Caco-2 (cell line): ENCODE measurements at places on chromosomes 7 and 10. TPM values are rescaled to one million over a fixed set of nuclear protein-coding genes. Genes with fewer than 3 reads are reported as not detected.

GRCh38 chr10:90709727-90710126 lies 148.1 kb downstream of the HTR7 start:
- H3K4me3 ChIP-seq: no peak overlapping the region
- H3K27ac ChIP-seq: no peak overlapping the region
- no peaks in the 10 kb centered on the region for H3K36me3 ChIP-seq
- DNase-seq: no peak
- H3K27me3 ChIP-seq: no peaks in the 10 kb centered on the region; the same call in 1 of the 2 replicates

DNA sequence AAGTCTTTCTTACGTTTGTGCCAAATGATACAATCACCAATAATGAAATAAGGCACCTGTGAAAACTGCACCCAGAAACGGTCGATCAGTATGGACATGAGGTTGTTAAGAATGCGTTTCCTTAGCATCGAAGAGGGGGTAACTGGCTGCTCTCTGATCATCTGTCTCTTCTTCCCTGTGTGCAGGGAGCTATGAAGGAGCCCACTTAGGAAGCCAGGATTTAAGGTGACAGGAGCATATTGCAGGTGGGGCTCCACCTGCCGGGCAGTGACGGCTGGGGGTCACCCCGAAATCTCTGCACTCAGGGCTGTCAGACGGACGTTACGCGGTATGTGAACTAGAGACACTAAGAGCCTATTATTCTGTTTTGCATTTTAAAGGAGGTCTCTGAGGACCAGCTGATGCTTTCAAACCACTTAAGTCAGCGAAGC lies 64.5 kb downstream of the CARD11 start:
- H3K36me3 ChIP-seq: no peaks in the 10 kb centered on the region
- no peaks in the 10 kb centered on the region for H3K4me1 ChIP-seq

DNA sequence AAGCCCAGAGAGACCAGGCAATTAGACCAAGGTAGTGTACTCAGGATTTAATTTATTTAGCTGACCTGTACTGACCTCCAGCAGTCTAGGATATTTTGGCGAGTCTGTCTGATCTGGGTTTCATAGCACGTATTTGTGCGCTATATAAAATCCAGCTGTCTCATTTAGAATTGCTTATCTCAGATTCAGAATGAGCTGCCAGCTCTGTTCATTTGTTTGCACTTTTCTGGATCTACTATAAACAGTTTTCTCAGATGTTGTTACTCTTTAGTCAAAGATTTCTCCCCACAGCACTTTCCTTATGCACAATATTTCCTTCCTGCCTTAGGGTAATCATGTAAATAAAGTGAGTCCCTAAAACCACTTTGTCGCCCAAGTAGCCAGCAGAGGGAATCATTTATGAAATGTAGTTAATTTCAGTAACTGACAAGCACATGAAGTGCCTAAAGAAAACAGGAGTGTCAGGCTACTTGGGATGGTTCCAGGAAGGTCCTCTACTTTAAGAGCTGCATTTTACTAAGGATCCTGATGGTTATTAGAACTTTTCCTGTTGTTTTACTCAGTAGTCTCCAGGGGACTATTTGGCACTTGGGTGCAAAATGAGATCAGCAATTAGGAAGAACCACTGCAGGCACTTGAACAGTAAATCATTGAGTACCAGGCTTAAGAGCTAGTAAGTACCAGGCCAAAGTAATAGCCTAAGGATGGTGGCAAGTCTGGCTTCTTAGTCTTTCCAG lies 226.4 kb downstream of the TWIST1 start:
- H3K36me3 ChIP-seq: no peaks in the 10 kb centered on the region
- H3K27ac ChIP-seq: no peak overlapping the region
- H3K4me1 ChIP-seq: no peaks in the 10 kb centered on the region
- H3K4me3 ChIP-seq: no peak overlapping the region

GRCh38 chr7:83410989-83411591 lies 237.8 kb downstream of the SEMA3E start:
- H3K4me1 ChIP-seq: no peaks in the 10 kb centered on the region
- no peak overlapping the region for H3K27ac ChIP-seq
- DNase-seq: no peak
- H3K36me3 ChIP-seq: no peaks in the 10 kb centered on the region

DNA sequence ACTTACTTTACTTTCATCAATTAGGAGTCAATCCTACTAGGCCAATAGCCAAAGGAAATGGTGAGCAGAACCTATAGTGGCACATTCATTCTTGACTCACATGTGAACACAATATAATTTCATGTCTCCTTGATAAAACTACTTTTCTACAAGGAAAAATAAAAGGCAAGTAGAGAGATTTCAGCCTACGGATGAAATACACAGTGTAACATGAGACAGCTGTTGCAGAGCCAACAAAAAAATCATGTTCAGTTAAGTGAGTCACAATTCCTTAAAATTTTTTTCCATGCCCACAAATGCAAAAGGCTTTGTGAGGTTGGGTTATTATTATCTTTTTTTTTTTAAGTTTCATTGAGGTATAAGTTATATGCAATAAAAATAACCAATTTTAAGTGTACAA lies 54.8 kb downstream of the GPR141 start:
- H3K36me3 ChIP-seq: no peaks in the 10 kb centered on the region
- no peaks in the 10 kb centered on the region for H3K27me3 ChIP-seq
- H3K27ac ChIP-seq: no peak overlapping the region
- no peaks in the 10 kb centered on the region for H3K4me1 ChIP-seq
- no peak overlapping the region for H3K4me3 ChIP-seq
- no peak for DNase-seq

GRCh38 chr7:116582806-116583444 lies 58.1 kb downstream of the CAV1 start:
- peak overlapping the region; percentile 63 for H3K27ac ChIP-seq
- no peak for DNase-seq
- peaks cover 6% of the 10 kb centered on the region; the same call in 1 of the 2 replicates for H3K4me1 ChIP-seq
- no peaks in the 10 kb centered on the region for H3K27me3 ChIP-seq

DNA sequence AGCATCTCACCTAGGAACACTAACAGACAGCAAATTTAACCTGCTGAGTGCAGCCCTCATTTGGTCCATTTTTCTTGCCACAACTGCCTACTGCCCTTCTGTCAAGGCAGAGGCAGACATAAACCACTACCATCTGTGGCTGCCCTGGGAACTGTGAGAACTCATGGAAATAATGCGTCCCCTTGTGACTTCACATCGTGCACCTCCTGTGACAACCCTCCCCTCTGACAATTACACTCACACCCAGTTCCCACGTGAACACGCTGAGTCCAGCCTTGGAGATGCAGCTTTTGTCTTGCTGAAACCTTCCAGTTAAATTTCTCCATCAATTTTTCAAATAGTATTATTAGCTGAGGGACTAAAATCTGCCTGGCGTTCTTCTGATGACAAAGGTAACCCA lies 193.1 kb upstream of the KLF14 start:
- H3K27me3 ChIP-seq: no peaks in the 10 kb centered on the region
- peaks cover 40% of the 10 kb centered on the region for H3K4me1 ChIP-seq
- H3K36me3 ChIP-seq: no peaks in the 10 kb centered on the region
- H3K4me3 ChIP-seq: no peak overlapping the region
- no peak for DNase-seq
- no peak overlapping the region for H3K27ac ChIP-seq

FKBP6 gene
- total RNA-seq: not detected in 2 replicates

TSPAN13 gene
- 193 and 208 TPM in 2 replicates for total RNA-seq

MET gene
- 72.6 and 82.9 TPM in 2 replicates for total RNA-seq

INMT gene
- total RNA-seq: 2.2 and 3.3 TPM in 2 replicates
